ENCODE measurements at places on chromosomes 7 and 10.

- DNase-seq = no peak
Measured at GRCh38 chr10:90319188-90319914, 538.5 kb downstream of the HTR7 start.

GRCh38 chr7:81694711-81695110 is 75.1 kb downstream of the HGF start:
- no peak for DNase-seq

- DNase-seq = peak; percentile 73
Measured at GRCh38 chr7:16695621-16696237, 49.7 kb downstream of the BZW2 start.

GRCh38 chr7:46859963-46860475 is 721.9 kb downstream of the TNS3 start:
- no peak for DNase-seq

DNA sequence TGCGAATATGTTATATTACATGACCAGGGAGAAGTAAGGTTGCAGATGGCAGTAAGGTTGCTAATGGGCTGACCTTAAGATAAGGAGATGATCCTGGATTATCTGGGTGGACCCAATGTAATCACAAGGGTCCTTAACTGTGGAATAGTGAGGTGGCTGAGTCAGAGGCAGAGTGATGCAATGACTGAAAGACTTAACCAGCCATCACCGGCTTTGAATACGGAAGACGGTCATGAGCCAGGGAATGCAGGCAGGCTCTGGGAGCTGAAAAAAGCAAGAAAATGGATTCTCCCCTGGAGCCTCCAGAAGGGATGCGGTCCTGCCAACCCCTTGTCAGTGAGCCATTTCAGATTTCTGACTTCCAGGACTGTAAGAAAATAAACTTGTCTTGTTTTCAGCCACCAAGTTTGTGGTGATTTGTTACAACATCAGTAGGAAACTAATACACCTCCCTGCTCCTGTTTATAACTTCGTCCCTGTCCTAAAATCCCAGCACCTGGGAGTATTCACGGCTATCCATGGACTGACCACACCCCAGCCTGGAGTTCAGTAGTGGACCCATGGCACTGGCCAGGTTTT is 4.6 kb upstream of the C10orf95 start:
- DNase-seq = no peak

DNA sequence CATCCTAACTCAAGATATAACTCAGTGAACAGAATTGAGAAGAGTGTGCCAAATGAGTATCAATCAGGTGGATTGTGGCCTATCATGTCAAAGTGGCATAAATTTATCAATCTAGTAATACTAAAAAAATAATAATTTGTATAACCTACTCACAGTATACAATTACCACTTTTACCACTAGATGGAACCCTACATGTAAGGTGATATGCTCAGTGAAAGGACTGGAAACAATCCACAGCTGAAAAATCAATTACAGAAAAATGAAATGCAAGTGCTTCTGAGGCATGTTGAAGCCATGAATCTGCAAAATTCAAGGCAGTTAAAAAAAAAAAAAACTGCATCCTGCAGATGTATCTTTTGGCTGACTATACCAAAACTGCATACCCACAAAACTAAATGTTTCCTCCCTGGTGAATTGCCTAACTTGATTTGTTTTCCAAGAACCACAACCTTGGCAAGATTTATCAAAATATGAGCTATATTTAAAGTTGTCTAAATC is 13.9 kb downstream of the ARHGAP19 start:
- peak; percentile 64 for DNase-seq

GRCh38 chr7:129872054-129872453 is 80.7 kb downstream of the UBE2H start:
- no peak for DNase-seq

DNA sequence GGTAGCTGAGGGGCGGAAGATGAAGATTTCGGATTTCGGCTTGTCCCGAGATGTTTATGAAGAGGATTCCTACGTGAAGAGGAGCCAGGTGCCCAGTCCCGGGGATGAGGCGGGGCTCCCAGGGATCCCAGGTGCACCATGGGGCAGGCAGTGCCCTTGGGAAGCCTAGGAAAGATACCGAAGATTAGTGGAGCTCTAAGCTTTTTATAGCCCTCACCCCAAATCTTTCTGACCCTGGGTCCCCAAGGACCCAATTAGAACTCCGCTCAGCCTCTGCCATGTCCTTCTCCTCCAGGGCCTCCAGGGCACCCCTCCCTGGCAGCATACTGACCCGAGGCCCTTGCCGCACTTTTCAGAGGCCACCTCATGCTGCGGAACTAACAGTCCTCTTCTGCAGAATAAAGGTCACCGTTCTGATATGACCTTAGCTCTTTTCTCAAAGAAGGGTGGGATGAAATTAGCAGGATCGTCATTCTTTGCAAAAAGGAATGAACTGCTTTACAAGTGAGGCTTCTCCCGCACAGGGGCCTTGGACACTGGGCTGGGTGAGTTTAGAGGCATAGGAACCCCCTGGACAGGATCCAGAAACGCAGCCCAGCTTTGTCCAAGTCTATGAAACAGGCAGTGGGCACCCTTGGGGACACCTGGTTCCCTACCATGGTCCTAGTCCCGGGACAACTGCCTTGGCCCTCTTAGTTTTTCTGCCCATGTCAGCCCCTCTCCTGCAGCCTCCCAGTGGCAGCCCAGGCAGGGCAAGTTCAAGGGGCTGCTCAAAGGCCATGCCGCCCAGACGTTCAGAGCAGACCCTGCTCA is 17.9 kb upstream of the CSGALNACT2 start:
- no peak for DNase-seq

DNA sequence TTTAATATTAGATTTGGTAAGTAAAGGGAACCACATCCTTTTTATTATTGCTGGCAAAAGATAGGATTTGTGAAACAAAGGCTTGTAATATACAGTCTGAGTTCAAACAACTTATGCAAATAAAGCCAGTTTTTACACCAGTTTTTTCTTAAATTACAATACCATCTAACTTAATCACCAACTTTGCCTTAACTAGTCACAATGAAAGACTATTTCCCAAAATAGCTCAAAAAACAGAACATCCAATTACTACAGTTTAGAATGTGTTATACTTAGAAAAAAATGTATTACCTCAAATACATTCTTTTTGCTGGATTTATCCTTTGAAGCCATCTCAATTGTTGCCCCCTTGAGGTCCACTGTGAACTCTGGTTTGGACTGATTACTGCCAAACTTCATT is 108.5 kb downstream of the ARHGAP12 start:
- no peak for DNase-seq

DNA sequence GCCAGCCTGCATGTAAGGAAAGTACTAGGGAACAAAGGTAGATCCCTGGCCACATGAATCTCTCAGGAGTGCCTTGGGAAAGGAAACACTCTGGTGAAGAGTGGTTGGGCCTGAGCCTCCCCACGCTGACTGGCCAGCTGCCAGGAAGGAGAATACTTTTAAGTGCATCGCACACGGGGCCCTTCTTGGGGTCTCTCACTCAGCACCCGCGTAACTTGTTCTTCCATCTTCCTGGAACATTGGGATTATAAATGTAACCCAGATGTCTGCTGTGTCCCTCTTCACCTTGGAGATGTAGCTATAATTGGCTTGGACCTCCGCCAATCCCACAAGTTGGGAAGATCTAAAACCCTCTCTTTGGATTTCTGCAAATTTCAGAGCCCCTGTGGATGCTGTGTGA is 4.4 kb upstream of the GLI3 start:
- DNase-seq = no peak

DNA sequence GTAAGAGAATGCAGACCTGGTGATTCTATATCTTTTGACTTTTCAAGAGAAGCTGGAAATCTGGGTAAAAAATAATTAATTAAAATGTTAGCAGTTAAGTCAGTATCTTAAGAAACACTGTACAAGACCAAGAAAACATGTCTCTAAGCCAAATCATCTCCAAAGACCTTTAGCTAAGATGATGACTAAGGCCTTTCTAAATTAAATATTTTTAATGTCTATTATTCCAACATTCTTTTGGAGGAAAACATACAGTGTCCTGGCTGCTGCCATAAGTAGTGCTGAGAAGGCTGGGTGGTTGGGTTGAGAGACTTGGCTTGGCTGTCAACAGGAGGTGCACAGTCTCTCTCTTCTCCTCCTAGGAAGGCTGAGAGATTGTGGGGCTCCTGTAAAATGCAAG is 20.3 kb downstream of the STARD3NL start:
- DNase-seq = no peak

GRCh38 chr7:81788246-81788645 is 18.4 kb upstream of the HGF start:
- no peak for DNase-seq

DNA sequence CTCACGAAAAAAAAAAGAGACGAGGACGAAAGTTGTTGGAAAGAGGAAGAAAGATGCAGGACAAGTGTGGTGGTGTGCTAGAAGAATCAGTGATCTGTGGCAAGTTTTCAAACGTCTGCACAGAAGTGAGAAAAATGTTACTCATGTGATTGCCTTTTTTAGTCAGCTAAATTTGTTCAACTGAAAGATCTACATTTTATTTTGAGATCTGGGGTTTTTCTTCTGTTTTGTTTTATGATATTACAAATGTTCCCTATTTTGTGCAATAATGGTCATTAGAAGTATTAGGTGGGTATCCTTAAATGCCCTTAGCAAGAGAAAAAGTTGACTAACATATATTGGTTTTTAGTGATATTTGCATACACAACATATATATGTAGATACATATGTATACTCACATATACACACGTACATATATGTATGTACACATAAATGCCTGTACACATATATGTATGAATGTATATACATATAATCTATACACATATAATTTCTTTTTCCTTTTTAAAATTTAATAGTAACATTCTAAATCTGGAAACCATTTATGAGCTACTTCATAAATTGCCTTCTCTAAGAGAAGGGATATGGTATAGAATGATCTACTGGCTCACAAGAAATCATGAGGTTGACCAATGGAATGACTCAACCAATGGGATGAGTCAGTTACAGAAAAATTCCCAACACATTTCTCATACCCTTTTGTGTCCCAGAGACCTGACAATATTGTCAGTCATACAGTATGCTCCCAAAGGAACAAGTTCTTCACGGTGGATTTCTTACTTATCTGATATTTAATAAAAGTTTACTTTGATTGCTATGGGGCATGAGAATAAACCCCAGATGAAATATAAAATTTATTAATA is 38.4 kb downstream of the SLC39A12 start:
- DNase-seq = no peak

- DNase-seq = no peak
Measured at GRCh38 chr7:83947260-83947659, 247.3 kb downstream of the SEMA3A start.

- no peak for DNase-seq
Measured at GRCh38 chr10:94397549-94398370, 4.6 kb upstream of the TBC1D12 start.

All from hematopoietic multipotent progenitor cell treated with erythropoietin and hydrocortisone succinate and interleukin-3 and kit ligand, for 15 days (in vitro differentiated cells).